ENCODE measurements at places on chromosomes 12 and 14. TPM values are rescaled to one million over a fixed set of nuclear protein-coding genes. Genes with fewer than 3 reads are reported as not detected.

Gene GLT1D1
- not detected for total RNA-seq

Gene DUSP6
- 9.7 TPM for total RNA-seq

Gene GNPNAT1
- total RNA-seq: 23.6 TPM

Gene ADCY4
- total RNA-seq: 24.2 TPM

Gene CACNA2D4
- 1.3 TPM for total RNA-seq

Gene SLC5A8
- total RNA-seq: not detected

Gene PAX9
- total RNA-seq: not detected

Gene PPFIA2
- total RNA-seq: 2.7 TPM

Gene CCER1
- not detected for total RNA-seq

Gene SLC39A5
- total RNA-seq: not detected

Gene FAIM2
- total RNA-seq: 0.97 TPM

Gene RFX4
- total RNA-seq: not detected

Gene C1QL4
- not detected for total RNA-seq

Gene RPGRIP1
- not detected for total RNA-seq

Gene CCDC197
- total RNA-seq: not detected

Gene CLMN
- total RNA-seq: 2.1 TPM

Gene PLCZ1
- not detected for total RNA-seq

Gene C12orf76
- total RNA-seq: 5.5 TPM

Gene HHIPL1
- total RNA-seq: 17.9 TPM

Gene KRT85
- not detected for total RNA-seq

Gene MIP
- total RNA-seq: 0.32 TPM

Gene DNAI7
- total RNA-seq: not detected

Gene RNF212B
- not detected for total RNA-seq

Gene HIGD1C
- total RNA-seq: not detected

Gene NRXN3
- 0.32 TPM for total RNA-seq

Gene KRT80
- total RNA-seq: 1.1 TPM

Gene TBX5
- total RNA-seq: 0.12 TPM

Gene CIROP
- total RNA-seq: not detected

Gene SERPINA12
- total RNA-seq: not detected

Gene BHLHE41
- total RNA-seq: 9.4 TPM

Gene FBLN5
- 215 TPM for total RNA-seq

Gene MYF5
- total RNA-seq: not detected

Gene ACVR1B
- 13.1 TPM for total RNA-seq

Gene MDP1
- 15.1 TPM for total RNA-seq

Gene GLT8D2
- total RNA-seq: 91.8 TPM

Gene LTB4R2
- total RNA-seq: 6.7 TPM

Gene FAR2
- total RNA-seq: 14.2 TPM

Gene KRT78
- total RNA-seq: not detected

Gene RPS6KL1
- total RNA-seq: 0.32 TPM

Gene RNASE4
- total RNA-seq: 28.3 TPM

Gene DHH
- not detected for total RNA-seq

Gene GLIPR1L1
- not detected for total RNA-seq

Gene COX8C
- not detected for total RNA-seq

Gene PLD4
- total RNA-seq: under 0.01 TPM

Gene CHFR
- total RNA-seq: 60.2 TPM

Gene KRT6B
- 4.1 TPM for total RNA-seq

Gene KCNC2
- not detected for total RNA-seq

Gene TBX3
- 30.8 TPM for total RNA-seq

Gene CATSPERB
- not detected for total RNA-seq

Gene TEX52
- not detected for total RNA-seq

Gene CD163
- 0.24 TPM for total RNA-seq

All from hair follicle dermal papilla cell (primary cell).